Sigmoid colon (tissue), 7 donors: ENCODE measurements at places on chromosomes 6 and 20.

DNA sequence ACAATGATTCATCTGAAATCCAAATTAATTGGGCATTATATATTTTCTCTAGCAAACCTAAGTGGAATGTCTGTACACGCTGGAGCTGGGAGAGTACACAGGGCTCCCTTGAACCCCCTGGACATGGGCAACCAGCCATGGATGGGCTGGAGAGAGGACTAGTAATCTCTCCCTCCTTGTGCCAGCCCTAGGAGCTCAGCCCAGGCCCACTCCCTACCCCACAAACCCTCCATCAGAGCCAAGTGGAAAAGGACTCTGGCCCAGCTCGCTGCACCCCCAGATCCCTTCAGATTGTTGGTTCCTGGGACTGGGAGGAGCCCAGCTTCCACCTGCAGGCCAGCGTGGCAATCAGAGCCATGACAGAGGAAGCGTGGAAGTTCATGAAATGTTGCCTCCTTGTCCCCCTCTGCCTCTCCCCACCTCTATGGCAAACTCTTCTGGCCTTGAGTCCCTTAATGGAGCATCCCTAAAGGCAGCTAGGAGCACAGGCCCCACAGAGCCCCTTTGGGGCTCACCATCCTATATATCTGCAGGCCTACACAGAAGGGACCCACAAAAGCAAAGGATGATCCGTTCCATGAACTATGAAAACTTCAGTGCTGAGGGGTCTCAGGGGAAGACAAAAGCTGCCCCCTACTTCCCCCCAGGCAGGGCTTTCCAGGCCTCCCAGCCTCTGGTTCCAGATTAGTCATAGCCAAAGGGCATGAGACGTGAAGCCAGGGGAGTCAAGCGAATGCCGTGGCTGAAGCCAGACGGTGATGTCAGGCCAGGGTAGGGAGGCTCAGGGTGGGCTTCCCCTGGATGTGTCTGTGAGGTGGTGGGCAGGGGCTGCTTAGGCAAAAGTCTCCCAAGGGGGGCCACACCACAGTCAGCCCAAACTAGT, 126.4 kb upstream of the MAFB start:
- H3K27ac ChIP-seq: no peak overlapping the region
- H3K4me3 ChIP-seq: no peak overlapping the region
- H3K4me1 ChIP-seq: no peaks in the 10 kb centered on the region
- DNase-seq: no peak
- no peaks in the 10 kb centered on the region for H3K36me3 ChIP-seq

- H3K4me1 ChIP-seq: no peaks in the 10 kb centered on the region
- no peak overlapping the region for H3K27ac ChIP-seq
- H3K36me3 ChIP-seq: no peaks in the 10 kb centered on the region
- H3K27me3 ChIP-seq: no peaks in the 10 kb centered on the region
- no peak for DNase-seq
Observed at GRCh38 chr6:161189891-161190290, 84.0 kb downstream of the AGPAT4 start.

GRCh38 chr6:88262332-88262731, 96.2 kb upstream of the CNR1 start:
- no peaks in the 10 kb centered on the region for H3K4me1 ChIP-seq
- H3K27me3 ChIP-seq: no peaks in the 10 kb centered on the region
- no peaks in the 10 kb centered on the region for H3K36me3 ChIP-seq
- DNase-seq: no peak
- H3K27ac ChIP-seq: no peak overlapping the region

DNA sequence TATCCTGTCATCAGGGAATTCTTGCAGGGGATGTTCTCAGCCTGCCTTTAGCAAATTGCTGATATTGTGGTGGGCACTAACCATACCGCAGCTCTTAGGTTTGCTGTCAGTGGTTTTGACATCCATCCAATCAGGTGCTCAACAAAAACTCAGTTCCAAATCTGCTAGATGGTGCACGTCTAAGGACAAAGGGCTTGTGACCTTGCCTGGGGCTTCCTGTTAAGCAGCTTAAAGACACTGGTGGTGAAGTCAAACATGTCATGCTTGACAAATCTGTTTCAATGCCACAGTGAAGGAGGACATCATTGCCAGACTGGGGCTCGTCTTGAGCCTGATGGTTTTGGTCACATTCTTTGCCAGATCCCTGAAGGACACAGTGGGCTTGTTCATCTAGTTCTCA, 179.8 kb upstream of the NOX3 start:
- no peak overlapping the region for H3K4me3 ChIP-seq
- H3K36me3 ChIP-seq: no peaks in the 10 kb centered on the region
- no peak overlapping the region for H3K27ac ChIP-seq

GRCh38 chr6:41375598-41376151, 40.3 kb downstream of the NCR2 start:
- no peak overlapping the region for H3K4me3 ChIP-seq
- DNase-seq: no peak
- H3K27ac ChIP-seq: no peak overlapping the region
- H3K4me1 ChIP-seq: peaks cover 32% of the 10 kb centered on the region

DNA sequence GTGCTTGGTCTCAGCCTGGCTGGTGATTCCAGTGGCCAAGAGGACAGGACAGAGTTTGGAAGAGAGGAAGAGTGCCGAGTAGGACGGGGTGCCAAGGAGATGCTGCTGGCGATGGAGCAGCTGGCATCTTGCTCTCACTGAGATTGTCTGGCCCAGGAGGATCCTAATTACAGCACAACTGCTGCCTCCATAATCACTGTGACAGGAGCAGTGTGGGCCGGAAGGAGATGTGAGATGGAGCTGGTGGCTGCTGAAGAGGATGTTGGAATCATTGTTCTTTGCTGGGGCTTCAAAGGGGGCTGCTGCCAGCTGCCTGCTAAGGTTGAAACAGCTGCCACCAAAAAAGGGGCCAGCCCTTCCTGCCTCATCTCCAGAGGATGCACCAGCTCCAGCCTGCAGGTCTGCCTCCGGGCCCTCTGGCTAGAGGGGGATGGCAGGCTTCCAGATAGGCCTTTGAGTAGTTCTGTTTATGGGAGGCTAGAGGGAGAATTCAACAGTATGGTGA, 214.4 kb downstream of the RNF144B start:
- H3K4me1 ChIP-seq: peaks cover 3% of the 10 kb centered on the region
- H3K27ac ChIP-seq: no peak overlapping the region
- no peaks in the 10 kb centered on the region for H3K27me3 ChIP-seq
- DNase-seq: no peak
- H3K36me3 ChIP-seq: no peaks in the 10 kb centered on the region
- H3K4me3 ChIP-seq: no peak overlapping the region

GRCh38 chr6:130895516-130895915, 68.3 kb downstream of the SMLR1 start:
- DNase-seq: no peak
- H3K27ac ChIP-seq: no peak overlapping the region
- peaks cover 6% of the 10 kb centered on the region for H3K4me1 ChIP-seq
- no peaks in the 10 kb centered on the region for H3K27me3 ChIP-seq
- no peak overlapping the region for H3K4me3 ChIP-seq

DNA sequence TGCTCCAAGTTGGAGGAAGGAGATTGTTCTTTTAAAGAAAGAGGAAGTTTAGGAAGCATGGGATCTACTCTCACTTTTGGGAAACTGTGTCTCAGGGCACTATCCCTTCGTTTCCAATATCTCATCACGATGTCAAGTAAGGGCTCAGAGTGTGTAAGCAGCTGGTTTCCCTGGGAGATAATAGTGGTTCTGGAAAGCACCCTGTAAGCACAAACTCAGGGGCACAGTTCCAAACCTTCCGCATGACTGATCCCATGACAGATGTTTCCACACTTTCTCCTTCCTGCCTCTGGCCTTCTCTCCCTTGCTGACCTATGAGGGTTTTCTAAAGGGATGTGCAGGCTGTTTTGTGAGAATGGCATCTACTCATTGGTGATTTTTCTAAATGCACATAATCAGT, 33.9 kb downstream of the ADTRP start:
- peak overlapping the region; percentile 56 for H3K27ac ChIP-seq
- no peak overlapping the region for H3K4me3 ChIP-seq
- H3K36me3 ChIP-seq: no peaks in the 10 kb centered on the region
- no peaks in the 10 kb centered on the region for H3K27me3 ChIP-seq
- H3K4me1 ChIP-seq: no peaks in the 10 kb centered on the region
- DNase-seq: peak; percentile 92

- H3K4me1 ChIP-seq: no peaks in the 10 kb centered on the region
- DNase-seq: no peak
- H3K36me3 ChIP-seq: no peaks in the 10 kb centered on the region
- no peak overlapping the region for H3K4me3 ChIP-seq
Observed at GRCh38 chr20:20802328-20802727, 89.9 kb upstream of the RALGAPA2 start.

DNA sequence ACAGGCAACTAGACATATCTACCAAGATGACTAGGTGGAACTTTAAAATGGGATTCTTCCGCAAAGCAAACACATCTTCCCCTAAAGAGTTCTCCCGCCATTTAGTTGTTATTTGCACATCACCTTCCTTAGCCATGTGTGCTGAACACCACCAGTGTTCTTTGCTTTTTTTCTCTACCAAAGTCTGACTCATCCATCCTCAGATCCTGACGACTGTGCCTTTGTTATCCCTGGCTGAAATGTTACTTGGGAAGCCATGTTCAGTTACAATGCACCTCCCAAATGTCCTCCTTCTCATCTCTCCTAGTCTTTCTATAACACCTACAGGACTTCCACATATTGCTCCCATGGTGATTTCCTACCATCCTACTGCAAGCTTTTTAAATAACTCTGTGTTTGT, 593.5 kb upstream of the ARID1B start:
- no peak overlapping the region for H3K27ac ChIP-seq
- no peaks in the 10 kb centered on the region for H3K27me3 ChIP-seq
- H3K4me3 ChIP-seq: no peak overlapping the region

DNA sequence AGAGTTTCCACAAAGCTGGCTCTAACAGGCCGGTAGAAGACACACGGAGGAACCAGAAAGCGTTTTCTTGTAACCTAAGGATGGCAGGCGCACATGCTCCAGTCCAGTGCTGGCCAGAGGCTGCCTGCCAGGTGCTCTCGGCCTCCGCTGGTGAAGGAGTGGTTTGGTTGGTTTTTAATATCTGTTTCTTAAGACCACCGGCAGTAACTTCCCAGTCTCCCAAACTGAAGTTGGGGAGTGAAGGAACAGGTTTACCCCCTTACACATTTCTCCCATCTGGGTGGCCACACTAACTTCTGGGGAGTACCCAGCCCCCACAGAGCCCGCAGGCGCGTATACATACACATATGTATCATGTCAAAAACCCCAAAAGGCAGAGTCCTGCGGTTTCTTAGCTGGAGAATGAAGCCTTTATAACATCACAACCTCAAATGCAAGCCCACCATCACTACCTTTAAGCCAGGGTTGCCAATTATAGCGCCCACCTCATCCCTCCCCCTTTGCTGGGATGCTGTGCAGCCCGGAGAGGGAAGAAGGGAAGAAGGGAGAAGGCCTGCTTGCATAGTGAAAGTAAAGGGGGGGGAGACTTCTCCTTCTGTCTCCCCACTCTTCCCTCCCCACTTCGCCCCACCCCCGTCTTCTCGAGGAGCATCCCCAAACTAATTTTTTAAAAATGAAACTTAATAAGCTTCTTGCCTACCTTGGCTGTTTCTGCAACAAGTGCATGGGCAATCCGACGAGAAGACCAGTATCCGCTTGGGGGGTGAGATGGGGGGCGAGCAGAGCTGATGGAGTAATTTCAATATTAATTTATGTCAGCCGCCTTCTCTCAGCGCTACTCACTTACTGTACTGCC, 1.0 kb downstream of the TRERF1 start:
- H3K27me3 ChIP-seq: no peaks in the 10 kb centered on the region
- peaks cover 43% of the 10 kb centered on the region for H3K4me1 ChIP-seq
- DNase-seq: no peak

GRCh38 chr6:100432136-100432535, 32.6 kb downstream of the SIM1 start:
- no peaks in the 10 kb centered on the region for H3K4me1 ChIP-seq
- DNase-seq: no peak
- H3K4me3 ChIP-seq: no peak overlapping the region
- H3K36me3 ChIP-seq: no peaks in the 10 kb centered on the region

DNA sequence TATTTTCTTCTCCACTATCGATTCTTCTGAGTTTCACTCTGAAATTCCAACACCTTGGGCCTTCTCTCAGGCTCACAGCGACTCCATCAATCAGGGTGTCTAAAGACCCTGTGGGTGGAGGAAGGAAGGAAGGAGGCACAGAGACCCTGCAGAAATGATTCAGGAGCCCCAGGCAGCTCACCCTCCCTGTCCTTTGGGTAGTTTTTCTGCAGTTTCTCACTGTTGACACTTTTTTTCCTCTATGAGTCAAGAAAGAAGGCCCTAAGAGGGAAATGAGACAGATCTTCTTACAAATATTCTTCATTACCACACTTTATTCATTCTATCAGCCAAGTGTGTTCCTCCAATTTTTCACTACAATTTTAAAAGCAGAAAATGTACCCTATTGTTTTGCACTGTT, 34.2 kb upstream of the TBXT start:
- no peak overlapping the region for H3K27ac ChIP-seq
- H3K36me3 ChIP-seq: no peaks in the 10 kb centered on the region
- H3K27me3 ChIP-seq: no peaks in the 10 kb centered on the region

- H3K4me3 ChIP-seq: no peak overlapping the region
- no peaks in the 10 kb centered on the region for H3K27me3 ChIP-seq
- DNase-seq: no peak
- H3K27ac ChIP-seq: no peak overlapping the region
Observed at GRCh38 chr20:19257865-19258264, 45.4 kb downstream of the SLC24A3 start.

DNA sequence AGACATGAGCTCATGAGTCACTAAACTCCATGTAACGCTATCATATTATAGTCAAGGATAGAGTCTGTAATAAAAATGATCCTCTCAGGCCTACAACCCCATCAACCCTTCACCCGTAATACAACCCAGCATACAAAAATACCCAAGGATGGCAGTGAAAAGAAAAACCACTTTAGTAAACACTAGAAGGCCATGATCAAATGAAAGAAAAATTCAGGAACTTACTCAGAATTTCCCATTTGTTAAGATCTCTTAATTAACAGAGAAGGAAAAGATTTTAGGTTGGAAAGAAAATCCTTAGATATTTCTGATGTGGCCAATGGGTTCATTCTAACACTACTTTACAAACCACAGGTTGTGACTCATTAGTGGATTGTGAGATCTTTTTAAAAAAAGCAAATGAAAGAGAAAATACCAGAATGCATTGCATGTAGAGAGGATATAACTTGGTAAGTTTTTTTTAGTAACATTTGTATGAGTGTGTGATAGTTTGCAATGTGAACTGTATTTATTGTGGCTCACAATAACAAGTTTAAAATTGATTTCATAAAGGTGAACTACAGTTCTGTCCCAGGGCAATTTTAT, 8.0 kb upstream of the UBE2J1 start:
- no peak for DNase-seq
- H3K36me3 ChIP-seq: no peaks in the 10 kb centered on the region
- no peaks in the 10 kb centered on the region for H3K27me3 ChIP-seq
- no peak overlapping the region for H3K27ac ChIP-seq
- no peaks in the 10 kb centered on the region for H3K4me1 ChIP-seq
- no peak overlapping the region for H3K4me3 ChIP-seq

DNA sequence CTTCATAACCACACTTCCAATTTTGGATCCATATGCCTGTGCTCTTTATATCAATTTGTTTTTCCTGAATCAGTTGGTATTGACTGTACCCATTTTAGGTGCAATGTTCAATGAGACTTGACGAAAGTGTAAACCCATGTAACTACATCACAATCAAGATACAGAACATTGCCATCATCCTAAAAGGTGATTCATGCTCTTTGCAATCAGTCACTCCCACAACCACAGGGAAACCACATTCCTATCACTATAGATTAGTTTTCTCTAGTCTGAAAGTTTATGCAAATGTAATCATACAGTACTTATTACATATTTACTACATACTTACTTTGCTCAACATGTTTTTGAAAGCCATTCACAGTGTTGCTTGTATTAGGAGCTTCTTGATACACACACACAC, 167.4 kb downstream of the ADGRG6 start:
- no peak overlapping the region for H3K4me3 ChIP-seq
- no peaks in the 10 kb centered on the region for H3K4me1 ChIP-seq
- H3K27me3 ChIP-seq: no peaks in the 10 kb centered on the region
- DNase-seq: no peak
